Activated CD8-positive, alpha-beta memory T cell treated with anti-CD3 and anti-CD28 coated beads for 4 hours (primary cell): ENCODE measurements at places on chromosomes 5 and 9.

DNA sequence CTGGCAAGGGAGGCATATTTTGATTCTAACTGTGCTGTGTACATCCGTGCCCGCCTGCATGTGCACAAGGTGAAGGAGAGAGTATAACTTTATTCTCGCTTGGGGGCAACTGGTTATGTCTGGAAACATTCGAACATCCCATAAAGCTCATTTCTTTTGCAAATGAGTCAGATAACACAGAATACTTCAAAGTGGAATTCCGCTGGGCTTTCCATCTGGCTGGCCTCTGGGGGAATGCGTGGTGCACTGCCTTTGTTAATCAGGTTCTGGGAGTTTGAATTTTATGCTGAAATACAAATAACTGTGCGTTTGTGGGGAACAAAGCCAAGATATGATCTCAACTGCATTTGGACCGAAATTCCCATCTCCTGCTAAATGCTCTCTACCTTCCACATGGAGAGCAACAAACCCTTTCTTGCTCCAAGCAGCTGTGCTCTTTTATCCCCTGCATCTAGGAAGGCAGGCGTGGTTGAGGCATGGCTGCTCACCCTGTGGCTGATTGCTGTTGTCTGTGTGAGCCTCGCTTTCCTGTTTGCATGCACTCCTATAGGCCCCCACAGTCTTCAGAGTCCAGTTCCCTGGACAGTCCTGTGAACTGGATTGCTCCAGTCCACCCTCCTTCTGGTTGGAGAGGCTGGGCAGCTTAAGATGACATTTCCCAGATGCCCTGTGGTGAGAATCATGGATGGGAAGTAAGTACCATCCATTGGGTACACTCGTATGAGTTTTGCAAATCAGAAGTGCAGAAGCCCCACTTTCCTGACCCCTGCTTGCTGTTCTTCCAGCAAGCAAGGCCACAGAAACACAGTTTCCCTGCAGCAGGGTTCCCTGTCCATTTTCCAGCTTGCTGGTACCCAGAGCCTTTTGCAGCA lies 82.9 kb upstream of the ALDH1B1 start:
- no peak for DNase-seq

- DNase-seq: no peak
Observed at GRCh38 chr5:11898-12297, 80.1 kb upstream of the PLEKHG4B start.

DNA sequence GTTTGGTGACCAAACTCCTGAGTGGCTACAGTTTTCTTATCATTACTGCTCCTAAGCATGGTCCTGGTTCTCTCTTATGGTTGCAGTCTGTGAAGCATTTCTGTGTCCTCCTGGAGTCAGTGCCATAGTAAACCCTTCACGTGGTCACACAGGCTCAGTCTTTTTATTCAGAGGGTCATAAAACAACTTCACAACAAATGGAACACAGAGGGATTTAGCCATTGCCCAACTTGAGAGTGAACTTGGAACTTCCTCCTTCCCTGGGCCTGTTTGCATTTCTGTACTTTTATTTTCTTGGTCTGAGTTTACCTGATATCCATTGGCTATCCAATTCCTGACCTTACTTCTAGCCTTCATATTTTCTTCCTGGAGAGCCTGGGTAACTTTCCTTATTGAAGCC lies 144.9 kb downstream of the CCDC192 start:
- no peak for DNase-seq

- DNase-seq: no peak
Observed at GRCh38 chr5:82259172-82259800, 18.9 kb downstream of the RPS23 start.

- DNase-seq: no peak
Observed at GRCh38 chr5:40540301-40540700, 139.4 kb upstream of the PTGER4 start.

- DNase-seq: no peak
Observed at GRCh38 chr9:114621975-114622609, 11.0 kb downstream of the TMEM268 start.

DNA sequence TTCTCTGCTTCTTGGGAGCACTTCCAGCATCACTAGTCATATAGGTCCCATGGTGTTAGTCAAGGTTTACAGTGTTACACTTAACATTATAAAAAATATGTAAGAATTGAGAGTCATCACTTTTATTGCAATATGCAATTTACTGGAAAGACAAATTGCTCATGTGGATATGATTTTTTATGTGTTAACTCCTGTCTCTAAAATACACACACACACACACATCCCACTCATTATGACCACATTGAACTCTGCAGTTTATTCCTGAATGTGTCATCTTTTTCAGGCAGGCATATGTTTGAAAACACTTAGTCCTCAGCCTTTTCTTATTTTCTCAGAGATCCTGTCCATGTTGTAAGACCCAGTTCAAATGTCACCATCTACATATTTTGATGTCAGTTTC lies 148.5 kb upstream of the MRPS30 start:
- DNase-seq: no peak

- DNase-seq: no peak
Observed at GRCh38 chr9:130860458-130861316, 25.6 kb downstream of the ABL1 start.

DNA sequence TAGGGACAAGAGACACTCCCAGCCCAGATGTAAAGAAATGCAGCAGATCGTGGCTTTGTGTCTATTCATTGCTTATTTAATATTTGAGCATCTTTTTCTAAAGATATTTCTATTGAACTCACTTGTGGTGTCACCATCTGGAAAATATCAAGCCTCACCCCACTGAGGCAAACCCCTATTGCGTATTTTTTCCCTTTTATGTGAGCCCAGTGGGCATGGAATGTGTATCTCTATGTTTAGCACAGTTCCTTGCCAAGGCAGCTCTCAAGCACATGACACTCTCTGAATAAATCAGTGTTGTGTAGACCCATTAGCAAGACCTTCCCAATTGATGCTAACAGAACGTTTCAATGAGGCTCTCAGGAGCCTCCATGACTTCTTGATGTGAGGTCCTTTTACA lies 81.6 kb downstream of the TMEM174 start:
- DNase-seq: no peak

- DNase-seq: no peak
Observed at GRCh38 chr9:98430535-98431292, 175.3 kb upstream of the TBC1D2 start.

GRCh38 chr9:133282464-133283238 lies 7.7 kb upstream of the ABO start:
- DNase-seq: no peak

- no peak for DNase-seq
Observed at GRCh38 chr9:14318361-14318760, 4.4 kb upstream of the NFIB start.

GRCh38 chr5:132752581-132753125 lies 5.4 kb downstream of the CCNI2 start:
- no peak for DNase-seq

DNA sequence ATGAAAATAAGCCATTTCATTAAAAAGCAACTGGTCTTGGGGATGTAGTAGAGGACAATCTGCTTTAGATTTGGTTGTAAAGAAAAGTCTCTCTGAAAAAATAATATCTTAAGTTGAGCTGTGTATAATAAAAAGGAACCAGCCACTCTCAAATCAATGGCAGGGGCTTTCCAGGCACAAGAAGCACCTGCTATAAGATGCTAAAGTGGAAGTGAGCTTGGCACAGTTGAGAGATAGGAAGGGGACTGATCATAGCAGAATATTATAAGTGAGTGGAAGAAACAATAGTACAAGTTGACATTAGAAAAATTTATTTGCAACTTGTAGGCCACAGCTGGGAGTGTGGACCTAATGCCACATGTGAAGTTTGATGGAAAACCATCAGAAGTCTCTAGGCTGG lies 28.1 kb upstream of the SPINK5 start:
- no peak for DNase-seq

DNA sequence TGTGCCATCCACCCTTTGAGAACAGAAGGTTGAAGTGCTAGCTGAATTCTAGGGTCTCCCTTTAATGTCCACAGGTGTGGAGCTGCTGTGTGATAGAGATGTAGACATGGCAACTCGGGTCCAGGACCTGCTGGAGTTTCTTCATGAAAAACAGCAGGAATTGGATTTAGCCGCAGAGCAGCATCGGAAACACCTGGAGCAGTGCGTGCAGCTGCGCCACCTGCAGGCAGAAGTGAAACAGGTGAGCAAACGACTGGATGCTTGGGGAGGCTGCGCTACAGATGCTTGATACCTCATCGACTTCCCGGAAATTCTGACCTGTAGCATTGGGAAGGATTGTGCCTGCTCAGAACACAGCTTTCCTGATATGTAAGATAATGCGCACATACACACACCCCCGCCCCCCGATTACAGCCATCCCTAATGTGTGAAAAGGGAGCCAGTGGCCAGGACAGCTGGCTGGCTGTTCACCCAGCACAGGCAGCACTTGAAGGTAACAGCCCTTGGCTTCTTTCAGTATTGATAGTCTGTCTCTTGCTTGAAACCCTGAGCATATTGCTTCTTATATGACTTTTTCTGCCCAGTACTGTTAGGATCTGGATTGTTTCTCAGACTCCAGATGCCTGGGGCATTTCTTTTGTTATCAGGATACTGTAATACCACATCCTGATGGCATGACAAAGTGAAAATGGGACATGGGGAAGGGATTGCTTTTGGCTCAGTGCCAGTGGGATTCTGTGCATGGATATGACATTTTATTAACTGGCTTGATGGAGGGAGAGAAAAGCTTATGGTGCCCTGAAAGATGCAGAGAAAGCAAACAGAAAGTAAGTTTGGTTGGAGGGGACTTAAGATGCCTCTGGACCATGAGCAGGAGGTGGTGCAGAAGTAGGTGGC lies 216.8 kb upstream of the OTULINL start:
- DNase-seq: no peak

GRCh38 chr5:24773261-24773660 lies 128.5 kb upstream of the CDH10 start:
- no peak for DNase-seq

GRCh38 chr9:130981756-130982137 lies 27.2 kb upstream of the LAMC3 start:
- DNase-seq: no peak

DNA sequence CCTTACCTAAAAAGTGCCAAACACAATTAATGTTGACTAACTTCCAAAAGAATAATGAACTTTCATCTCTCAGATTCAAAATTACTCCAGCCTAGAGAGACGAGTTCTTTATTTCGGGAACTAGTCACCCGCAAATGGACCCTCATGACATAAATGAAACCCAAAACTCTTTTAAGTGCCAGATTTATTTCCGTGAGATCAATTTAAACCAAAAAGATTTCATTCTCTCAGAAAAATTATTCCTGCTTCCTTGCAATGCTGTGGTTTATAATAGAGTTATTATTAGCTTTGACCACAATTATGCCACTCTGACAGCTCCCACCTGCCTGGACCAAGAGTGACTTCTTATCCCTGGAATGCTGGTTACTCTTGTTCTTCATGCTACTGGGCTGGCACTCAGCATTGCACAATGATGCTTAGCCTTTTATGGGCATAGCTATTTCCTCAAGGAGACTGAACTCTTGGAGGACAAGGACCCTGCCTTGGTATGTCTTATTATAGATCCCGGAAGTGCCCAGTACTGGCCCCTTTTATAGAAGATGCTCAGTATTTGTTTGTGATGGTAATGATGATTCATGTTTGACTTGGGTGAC lies 183.5 kb downstream of the SNX18 start:
- no peak for DNase-seq

- DNase-seq: no peak
Observed at GRCh38 chr9:108473209-108474112, 382.3 kb downstream of the ACTL7B start.

GRCh38 chr5:129773376-129773775 lies 25.5 kb downstream of the MINAR2 start:
- no peak for DNase-seq

- no peak for DNase-seq
Observed at GRCh38 chr9:26919698-26920097, 27.1 kb upstream of the CAAP1 start.

DNA sequence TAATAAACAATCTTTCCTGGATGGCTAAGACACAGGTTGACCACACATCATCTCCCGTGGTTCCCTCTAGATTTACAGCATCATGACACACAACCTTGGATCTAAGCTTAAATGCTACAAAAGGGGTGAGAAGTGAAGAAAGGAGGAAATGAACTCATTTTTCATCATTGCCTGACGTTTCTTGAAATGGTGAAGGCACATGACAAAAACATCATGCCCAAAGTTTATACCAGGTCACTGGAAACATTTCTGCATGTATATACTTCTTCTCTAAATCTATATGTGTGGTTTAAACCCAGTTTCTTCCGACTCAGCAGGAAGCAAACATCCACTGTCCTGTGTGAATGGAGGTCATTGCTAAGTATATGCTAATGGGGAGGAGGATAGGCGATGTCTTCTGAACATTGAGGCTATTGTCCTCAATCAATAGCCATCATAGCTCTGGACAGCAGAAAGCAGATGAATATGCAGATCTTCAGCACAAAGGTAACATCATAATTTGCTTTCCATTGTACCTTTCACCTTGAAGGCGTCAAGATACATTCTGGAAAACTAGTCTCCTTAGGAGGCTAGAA lies 137.4 kb downstream of the MED27 start:
- DNase-seq: no peak

DNA sequence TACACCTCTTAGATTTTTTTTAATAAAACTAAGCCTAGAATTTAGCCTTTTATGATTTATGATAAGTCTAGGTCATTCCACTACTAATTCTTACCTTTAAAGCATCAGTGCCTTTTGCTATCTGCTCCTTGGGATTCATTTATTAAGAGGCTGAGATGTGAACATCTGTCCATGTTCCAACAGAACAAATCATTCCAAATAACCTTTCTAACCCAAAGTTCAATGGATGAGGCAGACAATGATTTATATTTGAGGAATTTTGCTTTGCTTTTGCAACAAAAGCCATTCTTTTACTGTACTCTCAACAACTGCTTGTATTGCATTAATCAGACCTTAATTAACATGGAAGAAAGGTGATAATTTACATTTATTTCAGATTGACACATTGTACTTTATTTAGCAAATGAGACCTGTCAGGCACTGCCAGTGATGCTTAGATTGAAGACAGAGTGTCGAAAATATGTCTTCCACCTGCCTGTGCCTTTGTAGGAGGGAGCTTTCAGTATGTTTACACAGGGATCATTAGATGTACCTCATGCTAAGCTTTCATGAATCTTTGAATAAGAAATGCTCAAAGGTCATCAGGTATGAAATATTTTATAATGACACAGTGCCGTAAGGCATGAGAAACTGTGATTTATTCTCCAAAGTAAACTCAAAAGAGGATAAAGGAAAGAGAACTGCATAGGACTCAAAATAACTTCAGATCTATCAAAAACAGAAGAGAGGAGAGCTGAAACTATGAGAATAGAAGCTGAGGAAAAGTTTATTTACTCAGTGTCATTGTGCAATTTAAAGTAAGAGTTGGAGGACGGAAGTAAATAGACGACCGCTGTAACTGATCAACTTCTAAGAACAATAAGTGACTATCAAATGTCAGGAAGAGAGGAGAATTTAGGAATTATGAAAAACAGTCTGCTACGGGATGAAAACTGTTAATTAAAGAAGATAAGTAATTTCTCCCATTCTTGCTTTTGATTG lies 36.7 kb upstream of the IZUMO3 start:
- DNase-seq: no peak
